Ascending aorta (tissue), 2 donors: ENCODE measurements at places on chromosomes 5 and 9. TPM values are rescaled to one million over a fixed set of nuclear protein-coding genes. Genes with fewer than 3 reads are reported as not detected.

GRCh38 chr5:150513375-150514309 lies 5.7 kb downstream of the NDST1 start:
- H3K4me1 ChIP-seq: peaks cover 27% of the 10 kb centered on the region
- no peak for DNase-seq
- H3K27me3 ChIP-seq: no peaks in the 10 kb centered on the region

GRCh38 chr9:133252301-133253020 lies 22.5 kb downstream of the ABO start:
- no peak overlapping the region for H3K27ac ChIP-seq
- H3K4me1 ChIP-seq: no peaks in the 10 kb centered on the region
- H3K4me3 ChIP-seq: no peak overlapping the region
- H3K36me3 ChIP-seq: no peaks in the 10 kb centered on the region
- peak; percentile 60 for DNase-seq

DNA sequence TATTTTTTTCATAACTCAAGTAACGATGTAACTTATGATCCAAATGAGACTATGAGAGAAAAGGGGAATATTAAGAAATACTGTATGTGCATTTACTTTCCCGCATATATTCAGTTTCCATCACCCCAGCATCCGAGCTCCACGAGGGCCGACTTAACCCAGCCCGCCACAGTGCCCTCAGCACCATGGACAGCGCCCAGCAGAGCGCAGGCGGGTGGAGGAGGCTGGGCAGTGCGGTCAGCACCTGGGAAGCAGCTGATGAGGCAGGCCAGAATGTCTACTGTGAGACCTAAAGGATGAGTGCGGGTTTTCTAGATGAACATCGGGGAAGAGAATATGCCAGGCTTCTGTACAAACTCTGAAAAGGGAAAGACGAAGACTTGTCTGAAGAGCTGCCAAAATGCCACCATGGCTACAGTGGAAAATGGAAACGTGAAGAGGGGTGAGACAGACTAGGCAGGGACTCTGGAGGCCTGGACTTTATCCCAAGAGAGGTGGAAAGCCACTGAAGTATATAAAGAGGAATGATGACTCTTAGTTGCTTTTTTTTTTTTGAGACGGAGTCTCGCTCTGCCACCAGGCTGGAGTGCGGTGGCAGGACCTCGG lies 34.5 kb upstream of the MED27 start:
- no peak overlapping the region for H3K27ac ChIP-seq
- no peaks in the 10 kb centered on the region for H3K36me3 ChIP-seq
- H3K4me1 ChIP-seq: no peaks in the 10 kb centered on the region
- DNase-seq: no peak

- H3K4me1 ChIP-seq: no peaks in the 10 kb centered on the region
- H3K27me3 ChIP-seq: no peaks in the 10 kb centered on the region
- H3K27ac ChIP-seq: no peak overlapping the region
- DNase-seq: no peak
- no peak overlapping the region for H3K4me3 ChIP-seq
Measured at GRCh38 chr9:7320841-7321240, 478.7 kb downstream of the DMAC1 start.

DNA sequence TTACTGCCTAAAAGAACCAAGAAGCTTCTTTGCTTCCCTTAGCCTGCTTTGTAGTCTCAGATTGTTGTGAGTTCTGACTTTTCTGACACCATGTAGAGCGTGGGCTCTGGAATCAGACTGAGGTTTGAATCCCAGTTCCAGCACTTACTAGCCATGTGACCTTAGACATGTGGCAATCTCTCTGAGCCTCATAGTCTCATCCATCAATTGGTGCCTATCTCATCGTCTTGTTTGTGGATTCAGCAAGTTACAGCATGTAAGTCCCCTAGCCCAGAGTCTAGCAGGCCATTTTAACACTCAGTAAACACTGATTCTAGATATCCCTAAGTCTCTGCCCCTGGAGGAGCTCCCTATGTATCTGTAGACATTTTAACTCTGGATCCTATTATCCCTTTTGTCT lies 94.7 kb downstream of the ANGPTL2 start:
- no peak overlapping the region for H3K4me3 ChIP-seq
- no peaks in the 10 kb centered on the region for H3K4me1 ChIP-seq
- H3K27me3 ChIP-seq: no peaks in the 10 kb centered on the region
- no peaks in the 10 kb centered on the region for H3K36me3 ChIP-seq
- H3K27ac ChIP-seq: no peak overlapping the region

- peak overlapping the region; percentile 55 for H3K4me3 ChIP-seq
- no peaks in the 10 kb centered on the region for H3K4me1 ChIP-seq
- DNase-seq: no peak
- no peaks in the 10 kb centered on the region for H3K27me3 ChIP-seq
Measured at GRCh38 chr9:87337335-87338087, 160.2 kb upstream of the DAPK1 start.

- peaks cover 5% of the 10 kb centered on the region for H3K36me3 ChIP-seq
- no peaks in the 10 kb centered on the region for H3K4me1 ChIP-seq
- DNase-seq: no peak
Measured at GRCh38 chr5:122421374-122422079, 109.5 kb downstream of the SNCAIP start.

GRCh38 chr5:149667084-149667828 lies 62.9 kb upstream of the PPARGC1B start:
- no peak overlapping the region for H3K27ac ChIP-seq
- no peaks in the 10 kb centered on the region for H3K36me3 ChIP-seq
- H3K4me1 ChIP-seq: no peaks in the 10 kb centered on the region
- no peak for DNase-seq

DNA sequence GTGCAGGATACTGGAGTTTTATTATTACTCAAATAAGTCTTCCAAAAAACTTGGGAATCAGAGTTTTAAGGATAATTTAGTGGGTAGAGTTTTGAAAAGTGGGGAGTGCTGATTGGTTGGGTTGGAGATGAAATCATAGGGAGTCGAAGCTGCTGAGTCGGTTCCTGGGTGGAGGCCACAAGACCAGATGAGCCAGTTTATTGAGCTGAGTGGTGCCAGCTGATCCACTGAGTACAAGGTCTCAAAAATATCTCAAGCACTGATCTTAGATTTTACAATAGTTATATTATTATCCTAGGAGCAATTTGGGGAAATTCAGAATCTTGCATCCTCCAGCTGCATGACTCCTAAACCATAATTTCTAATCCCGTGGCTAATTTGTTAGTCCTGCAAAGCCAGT lies 804.9 kb upstream of the SEMA6A start:
- no peaks in the 10 kb centered on the region for H3K27me3 ChIP-seq
- no peaks in the 10 kb centered on the region for H3K36me3 ChIP-seq
- no peak overlapping the region for H3K4me3 ChIP-seq
- no peaks in the 10 kb centered on the region for H3K4me1 ChIP-seq

GRCh38 chr5:174706997-174707572 lies 17.3 kb upstream of the MSX2 start:
- no peak for DNase-seq
- H3K27me3 ChIP-seq: no peaks in the 10 kb centered on the region
- no peaks in the 10 kb centered on the region for H3K36me3 ChIP-seq
- H3K27ac ChIP-seq: no peak overlapping the region

DNA sequence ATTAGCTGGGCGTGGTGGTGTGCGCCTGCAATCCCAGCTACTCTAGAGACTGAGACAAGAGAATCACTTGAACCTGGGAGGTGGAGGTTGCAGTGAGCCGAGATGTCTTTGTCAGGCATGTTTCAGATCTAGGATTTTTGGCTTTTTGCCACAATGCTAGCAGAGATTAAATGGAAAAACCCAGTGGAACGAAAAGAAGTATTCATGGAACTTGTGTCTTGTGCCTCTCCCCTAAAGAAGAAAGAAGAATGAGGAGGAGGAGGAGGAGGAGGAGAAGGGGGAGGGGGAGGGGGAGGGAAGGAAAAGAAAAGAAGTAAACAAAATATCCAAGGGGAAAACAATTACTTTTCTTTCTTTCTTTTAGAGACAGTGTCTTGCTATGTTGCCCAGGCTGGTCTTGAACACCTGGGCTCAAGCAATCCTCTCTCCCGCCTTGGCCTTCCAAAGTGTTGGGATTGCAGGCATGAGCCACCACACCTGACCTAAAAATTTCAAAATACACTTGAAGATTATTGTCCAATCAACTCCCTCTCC lies 106.0 kb downstream of the ARRDC3 start:
- H3K27ac ChIP-seq: no peak overlapping the region
- no peaks in the 10 kb centered on the region for H3K36me3 ChIP-seq
- no peak for DNase-seq
- no peak overlapping the region for H3K4me3 ChIP-seq

DNA sequence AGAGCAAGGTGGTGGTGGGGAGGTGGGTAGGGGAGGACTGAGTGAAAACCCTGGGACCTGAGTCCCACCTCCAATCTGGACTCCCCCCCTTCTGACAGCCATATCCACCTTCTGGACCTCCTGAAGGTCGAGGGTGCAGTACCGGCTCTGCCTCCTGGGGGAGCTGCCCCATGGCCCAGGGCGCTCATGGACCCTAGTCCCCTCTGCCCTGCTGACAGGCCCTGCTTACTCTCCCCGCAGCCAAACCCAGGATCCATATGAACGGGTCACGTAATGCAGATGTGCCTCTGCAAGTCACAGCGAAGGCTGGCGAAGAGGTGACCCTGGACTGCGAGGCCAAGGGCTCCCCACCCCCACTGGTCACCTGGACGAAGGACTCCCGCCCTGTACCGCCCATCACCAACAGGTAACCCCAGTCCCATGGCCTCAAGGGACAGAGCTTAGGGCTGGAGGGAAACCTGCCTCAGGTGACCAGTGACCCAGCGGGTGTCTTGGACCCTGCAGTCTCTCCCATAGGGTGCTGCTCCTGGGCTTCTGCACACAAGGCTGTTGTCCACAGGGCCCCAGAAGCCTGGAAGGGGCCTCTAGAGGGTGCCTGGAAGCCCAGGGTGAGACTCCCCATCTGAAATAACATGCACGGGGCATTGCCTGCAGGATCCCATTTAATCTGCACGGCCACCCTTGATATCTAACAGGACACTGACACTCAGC lies 61.7 kb downstream of the HMCN2 start:
- peaks cover 9% of the 10 kb centered on the region for H3K27me3 ChIP-seq
- H3K4me1 ChIP-seq: no peaks in the 10 kb centered on the region
- no peak for DNase-seq
- H3K4me3 ChIP-seq: no peak overlapping the region

- H3K27me3 ChIP-seq: no peaks in the 10 kb centered on the region
- no peak for DNase-seq
- H3K27ac ChIP-seq: no peak overlapping the region
- no peak overlapping the region for H3K4me3 ChIP-seq
Measured at GRCh38 chr5:59485629-59486439, 407.7 kb downstream of the PDE4D start.

GRCh38 chr5:89327608-89328007 lies 444.6 kb upstream of the MEF2C start:
- DNase-seq: no peak
- no peak overlapping the region for H3K27ac ChIP-seq
- H3K4me3 ChIP-seq: no peak overlapping the region

- no peak for DNase-seq
- H3K4me1 ChIP-seq: no peaks in the 10 kb centered on the region
- no peaks in the 10 kb centered on the region for H3K27me3 ChIP-seq
Measured at GRCh38 chr9:92187390-92187789, 72.2 kb upstream of the SPTLC1 start.

GRCh38 chr5:122141751-122142150 lies 12.4 kb downstream of the ZNF474 start:
- no peak overlapping the region for H3K27ac ChIP-seq
- DNase-seq: no peak
- no peaks in the 10 kb centered on the region for H3K4me1 ChIP-seq
- no peaks in the 10 kb centered on the region for H3K27me3 ChIP-seq
- no peak overlapping the region for H3K4me3 ChIP-seq

GRCh38 chr5:10691826-10692785 lies 68.9 kb downstream of the DAP start:
- no peak overlapping the region for H3K4me3 ChIP-seq
- no peak for DNase-seq
- no peak overlapping the region for H3K27ac ChIP-seq
- no peaks in the 10 kb centered on the region for H3K4me1 ChIP-seq
- no peaks in the 10 kb centered on the region for H3K27me3 ChIP-seq
- peaks cover 5% of the 10 kb centered on the region for H3K36me3 ChIP-seq

DNA sequence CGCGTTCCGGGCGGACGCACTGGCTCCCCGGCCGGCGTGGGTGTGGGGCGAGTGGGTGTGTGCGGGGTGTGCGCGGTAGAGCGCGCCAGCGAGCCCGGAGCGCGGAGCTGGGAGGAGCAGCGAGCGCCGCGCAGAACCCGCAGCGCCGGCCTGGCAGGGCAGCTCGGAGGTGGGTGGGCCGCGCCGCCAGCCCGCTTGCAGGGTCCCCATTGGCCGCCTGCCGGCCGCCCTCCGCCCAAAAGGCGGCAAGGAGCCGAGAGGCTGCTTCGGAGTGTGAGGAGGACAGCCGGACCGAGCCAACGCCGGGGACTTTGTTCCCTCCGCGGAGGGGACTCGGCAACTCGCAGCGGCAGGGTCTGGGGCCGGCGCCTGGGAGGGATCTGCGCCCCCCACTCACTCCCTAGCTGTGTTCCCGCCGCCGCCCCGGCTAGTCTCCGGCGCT lies at the start of gene DAPK1:
Gene DAPK1 (plus strand): TSS at position 264 of the 442 bp plus-strand sequence. CDS start 1,211 bp downstream, outside the sequence.
- H3K27me3 ChIP-seq: no peaks in the 10 kb centered on the region
- no peaks in the 10 kb centered on the region for H3K4me1 ChIP-seq
- peak within 1 kb of the TSS; percentile 72 for H3K4me3 ChIP-seq
- no peak for DNase-seq
- H3K36me3 ChIP-seq: no peaks in the 10 kb centered on the region
- peak within 1 kb of the TSS; percentile 58 for H3K27ac ChIP-seq

GRCh38 chr9:92422611-92423338 lies 1.5 kb downstream of the OMD start:
- H3K36me3 ChIP-seq: no peaks in the 10 kb centered on the region
- H3K27ac ChIP-seq: no peak overlapping the region
- DNase-seq: no peak
- H3K27me3 ChIP-seq: no peaks in the 10 kb centered on the region

DNA sequence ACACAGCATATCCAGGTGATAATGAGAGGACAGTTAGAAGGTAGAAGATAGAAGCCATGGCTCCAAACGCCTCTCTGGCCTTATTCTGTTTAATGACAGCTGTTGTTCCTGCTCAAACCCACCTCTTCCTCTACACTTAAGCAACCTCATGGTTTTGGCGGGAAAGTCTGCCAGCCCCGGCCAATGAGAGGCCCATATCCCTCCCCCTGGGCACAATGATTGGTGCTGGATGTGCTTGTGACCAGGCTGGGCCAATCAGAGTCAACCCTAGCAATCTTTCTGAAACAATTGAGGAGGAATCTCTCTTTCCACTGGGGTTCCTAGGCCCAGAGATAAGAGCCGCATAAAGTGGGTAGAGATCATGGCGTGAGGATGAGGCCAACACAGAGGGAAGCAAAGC lies 4.8 kb upstream of the GFI1B start:
- no peaks in the 10 kb centered on the region for H3K4me1 ChIP-seq
- no peaks in the 10 kb centered on the region for H3K27me3 ChIP-seq
- no peak overlapping the region for H3K4me3 ChIP-seq
- H3K36me3 ChIP-seq: no peaks in the 10 kb centered on the region
- no peak for DNase-seq

GRCh38 chr5:61669531-61669930 lies 337.5 kb downstream of the ZSWIM6 start:
- H3K27me3 ChIP-seq: no peaks in the 10 kb centered on the region
- DNase-seq: no peak
- H3K27ac ChIP-seq: no peak overlapping the region
- no peaks in the 10 kb centered on the region for H3K36me3 ChIP-seq
- H3K4me1 ChIP-seq: no peaks in the 10 kb centered on the region

The CER1 gene
- not detected for total RNA-seq

The MAPK9 gene
- 12.9 TPM for total RNA-seq

The IDNK gene
- not detected for total RNA-seq

The RBM27 gene
- total RNA-seq: 5.9 TPM

The CHSY3 gene
- 51.3 TPM for total RNA-seq

The TGFBR1 gene
- 13.9 TPM for total RNA-seq

The DMRTA1 gene
- total RNA-seq: not detected

The FGD3 gene
- 20.8 TPM for total RNA-seq

The LCN1 gene
- not detected for total RNA-seq

The GPBP1 gene
- 21.2 TPM for total RNA-seq

The PAEP gene
- total RNA-seq: not detected

The SLC1A3 gene
- 3.0 TPM for total RNA-seq

The GPR21 gene
- 5.7 TPM for total RNA-seq
